ENCODE measurements at places on chromosomes 6 and 20. TPM values are rescaled to one million over a fixed set of nuclear protein-coding genes. Genes with fewer than 3 reads are reported as not detected.

- no peak for DNase-seq
Measured at GRCh38 chr20:45704969-45705637, at the start of gene WFDC10B. WFDC10B (minus strand) TSS chr20:45705019; CDS start chr20:45685992, 19,027 bp downstream.

- no peak for DNase-seq
Measured at GRCh38 chr6:29956518-29956917, 14.2 kb downstream of the HLA-A start.

Gene GGTLC1
- polyA plus RNA-seq: not detected

Gene IMPG1
- polyA plus RNA-seq: not detected

- no peak for DNase-seq
Measured at GRCh38 chr6:56403745-56404144, 156.4 kb upstream of the COL21A1 start.

Gene LST1
- 15.3 TPM for polyA plus RNA-seq

DNA sequence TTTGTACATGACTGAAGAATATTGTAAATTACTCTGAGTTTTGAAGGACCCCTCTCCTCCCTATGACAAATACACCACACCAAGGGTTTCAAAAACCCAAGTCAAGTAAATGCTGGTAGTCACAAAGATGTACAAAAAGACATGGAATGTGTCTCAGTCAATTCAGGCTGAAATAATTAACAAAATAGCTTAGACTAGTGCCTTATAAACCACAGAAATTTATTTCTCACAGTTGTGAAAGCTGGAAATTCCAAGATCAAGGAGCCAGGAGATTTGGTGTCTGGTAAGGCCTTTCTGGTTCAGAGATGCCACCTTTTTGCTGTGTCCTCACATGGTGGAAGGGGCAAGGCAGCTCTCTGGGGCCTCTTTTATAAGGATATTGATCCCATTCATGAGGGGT is 202.3 kb upstream of the RIN2 start:
- DNase-seq: no peak

Gene ME1
- polyA plus RNA-seq: not detected
